ENCODE measurements at places on chromosomes 2 and 18.

- no peak for DNase-seq
Measured at GRCh38 chr2:64750001-64750816, 96.5 kb upstream of the SERTAD2 start.

GRCh38 chr2:33129263-33130053 is 182.7 kb downstream of the LTBP1 start:
- DNase-seq: no peak

DNA sequence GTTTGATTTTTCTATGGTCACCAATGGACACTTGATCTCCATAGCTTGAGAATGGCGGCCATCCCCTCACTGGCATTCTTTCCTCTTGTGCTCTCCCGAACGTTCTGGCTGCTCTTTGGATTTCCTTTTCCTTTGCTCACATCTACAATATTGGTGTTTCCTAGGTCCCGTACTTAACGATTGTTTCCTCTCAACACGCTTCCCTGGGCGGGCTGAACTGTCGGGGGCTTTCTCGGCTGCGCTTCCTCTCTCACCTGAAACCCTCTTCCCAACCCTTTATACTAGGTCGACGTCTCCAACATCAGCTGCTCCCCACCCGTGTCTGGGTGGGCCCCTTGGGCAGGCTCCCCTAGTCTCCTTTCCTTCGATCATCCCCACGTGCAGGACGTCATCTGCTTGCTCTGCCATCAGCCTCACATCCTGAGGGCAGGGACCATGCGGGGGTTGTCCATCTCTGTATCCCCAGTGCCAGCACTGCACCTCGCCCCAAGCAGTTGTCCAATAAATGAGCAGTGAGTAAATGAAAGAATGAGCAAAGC is 634 bp upstream of the DIS3L2 start:
- DNase-seq: no peak

DNA sequence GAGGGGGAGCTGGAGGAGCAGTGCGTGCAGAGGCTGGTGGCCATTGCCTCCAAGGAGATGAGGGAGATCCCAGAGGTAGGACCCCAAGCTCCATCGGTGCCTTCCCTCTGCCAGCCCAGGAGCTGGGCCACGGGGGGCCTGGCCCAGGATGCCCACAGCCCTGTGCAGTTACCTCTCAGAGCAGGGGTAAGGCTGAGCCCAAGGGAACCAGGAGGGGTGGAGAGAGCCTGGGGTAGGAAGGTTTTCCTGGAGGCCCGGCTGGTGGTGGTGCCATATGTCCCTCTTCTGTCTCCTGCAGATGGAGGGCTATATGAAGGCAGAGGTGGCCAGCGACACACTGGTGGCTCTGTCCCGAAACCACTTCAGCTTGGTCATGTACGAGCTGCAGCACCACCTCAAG is 11.4 kb downstream of the MROH2A start:
- no peak for DNase-seq

DNA sequence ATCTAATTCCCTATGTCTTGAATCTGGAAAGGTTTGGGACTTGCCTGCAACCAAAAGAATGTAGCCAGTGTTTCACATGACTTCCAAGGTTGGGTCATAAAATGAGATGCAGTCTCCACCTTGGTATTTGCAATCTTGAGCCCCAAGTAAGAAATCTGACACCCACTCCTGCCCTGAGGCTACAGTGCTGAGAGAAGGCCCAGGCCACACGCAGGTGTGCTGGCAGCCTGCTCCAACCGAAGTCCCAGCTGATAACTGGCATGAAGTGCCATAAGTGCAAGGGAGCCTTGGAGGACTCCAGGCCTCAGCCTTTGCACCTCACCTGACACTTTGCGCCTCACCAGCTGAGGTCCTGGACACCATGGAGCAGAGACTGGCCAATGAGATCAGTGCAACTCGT is 182.7 kb downstream of the ANAPC1 start:
- no peak for DNase-seq

DNA sequence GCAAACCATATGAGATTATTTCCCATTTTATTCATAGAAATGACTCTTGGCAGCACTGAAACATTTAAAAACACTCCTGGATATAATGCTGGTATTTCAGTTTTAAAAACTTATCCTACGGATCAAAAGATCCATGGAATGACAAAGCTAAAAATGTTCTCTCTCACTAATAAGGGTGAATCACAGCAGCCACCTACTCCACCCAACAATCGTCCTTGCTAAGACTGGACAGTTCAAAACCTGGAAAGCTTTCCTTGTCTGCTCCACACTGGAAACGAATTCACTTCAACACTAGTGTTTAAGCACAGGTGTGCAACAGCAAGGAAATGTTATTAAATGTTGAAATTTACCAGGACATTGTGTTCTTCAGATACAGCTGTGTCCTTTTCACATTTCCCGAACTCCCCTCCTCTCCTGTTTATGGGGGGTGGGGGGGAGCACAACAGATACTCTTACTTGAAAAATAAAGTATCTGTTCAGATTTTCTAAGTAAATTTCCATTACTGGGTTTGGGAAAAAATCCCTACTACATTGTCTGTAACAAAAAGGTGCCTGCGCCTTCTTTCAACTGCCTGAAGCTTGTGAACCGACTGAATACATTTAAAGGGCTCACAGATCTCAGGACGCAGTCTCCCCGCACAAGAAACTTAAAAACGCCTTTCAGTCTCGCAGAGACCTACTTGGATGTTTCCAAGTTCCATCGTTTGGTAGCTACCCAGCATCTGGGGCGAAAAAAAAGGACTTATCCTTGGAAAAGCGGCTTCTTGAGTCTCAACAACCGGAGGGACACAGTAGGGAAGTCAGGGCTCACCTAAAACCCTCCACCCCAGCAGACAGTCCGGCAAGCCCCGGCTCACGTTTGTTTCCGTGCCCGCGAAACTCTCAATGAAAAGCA is 1.3 kb downstream of the YWHAQ start:
- DNase-seq: no peak

GRCh38 chr2:197675711-197676188 is 363 bp upstream of the RFTN2 start:
- peak; percentile 47 for DNase-seq

GRCh38 chr2:111209045-111209514 is 88.4 kb downstream of the BCL2L11 start:
- peak; percentile 85 for DNase-seq

GRCh38 chr2:174485788-174486562 is 854 bp downstream of the GPR155 start:
- no peak for DNase-seq

- DNase-seq: no peak
Measured at GRCh38 chr2:88377641-88377991, 74.9 kb downstream of the FOXI3 start.

DNA sequence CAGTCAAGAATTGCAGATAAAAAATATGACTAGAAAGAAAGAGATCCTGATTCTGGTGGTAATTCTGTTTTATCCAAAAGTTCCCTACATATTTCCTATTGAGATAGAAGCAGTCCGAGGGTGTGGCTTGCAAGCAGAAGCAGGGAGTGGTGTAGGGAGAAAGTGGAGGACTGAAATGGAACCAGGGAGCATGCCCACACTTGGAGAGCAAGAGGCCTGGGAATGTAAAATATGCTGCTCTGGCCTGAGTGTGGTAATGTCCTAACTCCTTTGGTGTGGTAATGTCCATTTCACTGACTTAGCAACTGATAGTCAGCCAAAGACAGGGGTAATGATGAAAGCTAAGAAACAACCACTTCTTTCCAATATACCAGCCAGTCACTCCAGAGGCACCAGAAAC is 30.1 kb upstream of the FMNL2 start:
- no peak for DNase-seq

- DNase-seq: no peak
Measured at GRCh38 chr2:181446985-181447384, 10.2 kb upstream of the ITGA4 start.

DNA sequence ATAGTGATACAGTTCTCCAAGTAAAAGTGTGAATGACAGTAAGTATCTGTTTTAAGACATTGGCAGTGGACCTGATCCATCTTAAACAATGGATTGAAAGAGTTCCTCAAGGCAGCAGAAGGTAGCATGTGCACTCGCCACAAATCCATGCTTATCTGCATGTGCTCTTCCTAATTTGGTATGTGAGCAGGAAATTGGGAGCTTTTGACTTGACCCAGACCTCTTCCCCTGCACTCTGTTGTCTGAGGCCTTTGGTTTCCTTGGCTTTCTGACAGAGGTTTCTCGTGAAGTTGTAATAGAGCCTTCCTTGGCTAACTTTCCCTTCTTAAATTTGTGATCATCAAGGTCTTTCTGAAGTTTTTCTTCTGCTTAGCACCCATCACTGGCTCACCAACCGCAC is 114.1 kb downstream of the WDSUB1 start:
- DNase-seq: no peak

GRCh38 chr2:71275939-71276310 is 49.0 kb upstream of the PAIP2B start:
- DNase-seq: no peak

DNA sequence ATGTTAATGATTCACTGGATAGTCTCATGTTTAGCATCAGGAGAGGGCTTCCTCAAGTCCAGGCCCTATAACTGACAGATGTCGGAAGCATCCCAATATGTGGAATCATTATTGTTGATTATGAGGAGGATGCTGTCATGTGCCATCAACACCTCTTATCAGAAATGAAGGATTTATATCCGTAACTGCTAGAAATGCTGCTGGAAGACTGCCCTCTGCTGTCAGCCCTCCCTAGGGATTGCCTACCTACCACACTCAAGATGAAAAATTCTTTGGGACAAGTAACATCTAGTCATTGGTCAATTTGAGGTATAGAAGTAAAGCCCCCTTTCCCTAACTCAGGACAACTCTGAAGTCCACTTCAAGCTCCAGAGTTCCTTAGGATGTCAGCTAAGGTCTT is 1166.5 kb upstream of the NXPH2 start:
- DNase-seq: no peak

DNA sequence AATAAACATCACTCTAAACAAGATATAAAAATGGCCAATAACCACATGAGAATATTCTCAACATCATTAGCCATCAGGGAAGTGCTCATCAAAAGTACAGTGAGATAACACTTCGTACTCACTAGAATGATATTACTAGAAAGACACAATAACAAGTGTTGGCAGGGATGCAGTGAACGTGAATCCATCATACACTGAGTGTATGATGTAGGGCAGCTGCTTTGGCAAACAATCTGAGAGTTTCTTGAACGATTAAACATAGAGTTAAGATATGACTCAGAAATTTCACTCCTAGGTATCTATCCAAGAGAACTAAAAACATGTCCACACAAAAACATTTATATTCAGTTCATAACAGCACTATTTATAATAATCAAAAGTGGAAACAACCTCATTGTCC is 368.9 kb downstream of the PID1 start:
- no peak for DNase-seq

DNA sequence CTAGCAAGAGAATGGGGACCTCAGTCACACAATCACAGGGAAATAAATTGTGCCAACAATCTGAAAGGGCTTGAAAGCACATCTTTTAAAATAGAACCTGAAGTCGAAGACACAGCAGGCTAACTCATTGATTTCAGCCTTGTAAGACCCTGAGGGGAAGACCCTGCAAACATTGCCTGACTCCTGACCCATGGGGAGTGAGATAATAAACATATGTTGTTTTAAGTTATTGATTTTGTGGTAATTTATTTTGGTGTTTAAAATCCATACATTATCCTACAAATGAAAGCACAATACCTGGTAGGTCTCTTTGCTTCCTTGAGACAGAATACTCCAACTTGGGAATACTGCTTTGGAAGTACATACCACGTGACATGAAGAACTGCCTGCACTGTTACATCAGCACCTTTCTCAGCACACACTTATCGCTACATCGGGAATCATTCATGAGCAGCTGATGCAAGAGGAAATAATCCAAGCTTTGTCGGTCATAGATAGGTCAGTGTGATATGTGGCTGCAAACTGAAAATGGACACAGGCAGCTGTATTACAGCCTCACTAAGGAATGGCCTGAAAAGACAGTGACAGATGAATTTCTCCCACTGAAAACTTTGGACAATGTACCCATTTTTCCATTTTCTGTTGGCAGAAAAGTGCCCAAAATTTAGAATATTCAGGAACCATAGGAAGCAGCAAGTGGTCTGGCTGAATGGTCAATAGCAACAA is 494.5 kb upstream of the MAP2 start:
- DNase-seq: no peak

- DNase-seq: no peak
Measured at GRCh38 chr18:61394983-61395382, 61.8 kb downstream of the CDH20 start.

DNA sequence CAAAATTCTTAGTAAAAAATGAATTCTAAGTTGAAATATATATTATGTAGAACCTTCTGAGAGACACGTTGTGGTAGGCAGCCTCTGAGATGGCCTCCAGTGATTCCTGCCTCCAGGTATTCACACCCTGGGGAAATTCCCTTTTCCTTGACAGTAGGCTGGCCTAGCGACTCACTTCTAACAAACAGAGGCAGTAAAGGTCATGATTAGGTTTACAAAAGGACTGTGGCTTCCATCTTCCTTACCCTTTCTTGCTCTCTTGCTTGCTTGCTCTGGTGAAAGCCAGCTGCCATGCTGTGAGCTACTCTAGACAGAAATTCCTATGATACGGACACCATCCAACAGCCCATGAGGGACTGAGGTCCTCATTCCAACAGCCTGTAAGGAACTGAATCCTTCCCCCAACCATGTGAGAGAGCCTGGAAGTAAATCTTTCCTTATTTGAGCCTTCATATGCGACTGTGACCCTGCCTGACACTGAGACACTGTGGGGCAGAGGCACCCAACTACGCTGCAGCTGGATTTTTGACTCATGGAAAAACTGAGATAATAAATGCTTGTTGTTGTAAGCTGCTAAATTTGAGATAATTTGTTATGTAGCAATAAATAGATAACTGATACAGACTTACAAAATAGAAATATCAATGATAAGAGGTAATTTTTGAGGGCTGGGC is 32.7 kb upstream of the SERTAD2 start:
- DNase-seq: no peak

DNA sequence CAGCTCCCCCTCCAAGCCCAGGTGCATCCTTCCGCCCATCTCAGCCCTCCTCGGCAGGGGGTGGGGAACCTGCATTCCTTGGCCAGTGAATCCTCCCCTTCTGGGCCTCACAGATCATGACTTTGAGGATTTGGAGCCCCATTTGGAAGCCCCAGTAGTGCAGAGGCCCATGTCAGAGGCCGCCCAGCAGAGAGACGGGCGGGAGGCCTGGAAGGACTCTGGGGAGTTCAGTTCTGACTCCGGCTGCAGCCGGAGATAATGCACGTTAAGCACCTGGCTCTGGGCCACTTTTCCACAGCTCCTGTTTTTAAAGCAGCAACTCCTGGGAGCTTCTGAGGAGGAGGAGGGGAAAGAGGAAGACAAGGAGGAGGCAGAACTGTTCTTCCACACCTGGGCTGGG is 14.9 kb downstream of the ATOH8 start:
- DNase-seq: no peak
